SK-N-MC (cell line): ENCODE measurements at places on chromosomes 3 and 15.

DNA sequence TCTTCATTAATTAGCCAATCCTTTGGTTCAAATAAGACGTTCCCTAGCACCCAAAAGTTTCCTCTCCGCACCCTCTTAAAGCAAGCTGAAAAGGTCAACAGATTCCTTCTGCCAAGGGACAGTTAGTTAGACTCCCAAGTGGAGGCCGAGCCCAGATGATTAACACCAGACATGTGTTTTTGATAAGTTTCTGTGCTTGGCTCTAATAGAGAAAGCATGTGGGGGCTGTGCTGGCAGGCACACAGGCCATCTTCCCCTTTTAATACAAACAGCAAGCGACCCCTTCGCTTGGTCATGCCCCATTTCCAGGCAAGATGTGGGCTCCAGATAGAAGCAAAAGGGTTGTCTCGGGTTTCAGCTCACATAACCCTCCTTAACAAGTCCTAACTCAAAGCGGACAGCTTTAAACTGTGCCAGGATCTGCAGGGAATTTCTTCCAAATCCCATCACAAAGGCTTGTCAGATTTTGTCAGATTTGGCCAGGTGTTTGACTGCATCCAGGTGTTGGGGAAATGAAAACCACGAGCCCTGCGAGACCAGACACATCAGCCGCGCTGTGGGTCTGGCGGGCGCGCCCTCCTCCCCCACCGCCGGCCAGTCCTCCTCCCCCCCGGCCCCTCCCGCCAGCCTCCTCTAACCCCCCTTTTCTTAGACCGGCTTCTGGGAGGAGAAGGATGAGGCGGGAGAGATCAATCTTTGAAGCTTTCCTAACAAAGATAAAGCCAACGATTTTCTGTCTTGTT is 3.3 kb downstream of the HES1 start:
- DNase-seq: no peak

DNA sequence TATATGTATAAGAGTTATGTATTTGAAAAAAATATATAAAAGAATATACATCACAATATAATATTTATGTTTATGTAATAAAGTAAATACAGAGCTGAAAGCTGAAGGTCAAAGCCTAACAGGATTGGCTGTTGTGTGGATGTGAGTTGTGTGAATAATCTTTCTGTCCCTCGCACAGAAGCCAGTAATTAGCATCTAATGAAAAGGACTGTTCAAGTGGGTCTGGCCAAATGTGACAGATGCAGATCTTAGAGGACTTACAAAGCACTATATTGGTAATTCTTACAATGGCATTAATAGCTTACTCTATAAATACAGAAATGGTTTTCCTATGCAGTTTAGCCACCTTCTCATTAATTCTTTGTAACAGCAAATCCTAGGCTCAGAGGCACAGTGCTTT is 2.4 kb downstream of the MKRN3 start:
- DNase-seq: no peak

DNA sequence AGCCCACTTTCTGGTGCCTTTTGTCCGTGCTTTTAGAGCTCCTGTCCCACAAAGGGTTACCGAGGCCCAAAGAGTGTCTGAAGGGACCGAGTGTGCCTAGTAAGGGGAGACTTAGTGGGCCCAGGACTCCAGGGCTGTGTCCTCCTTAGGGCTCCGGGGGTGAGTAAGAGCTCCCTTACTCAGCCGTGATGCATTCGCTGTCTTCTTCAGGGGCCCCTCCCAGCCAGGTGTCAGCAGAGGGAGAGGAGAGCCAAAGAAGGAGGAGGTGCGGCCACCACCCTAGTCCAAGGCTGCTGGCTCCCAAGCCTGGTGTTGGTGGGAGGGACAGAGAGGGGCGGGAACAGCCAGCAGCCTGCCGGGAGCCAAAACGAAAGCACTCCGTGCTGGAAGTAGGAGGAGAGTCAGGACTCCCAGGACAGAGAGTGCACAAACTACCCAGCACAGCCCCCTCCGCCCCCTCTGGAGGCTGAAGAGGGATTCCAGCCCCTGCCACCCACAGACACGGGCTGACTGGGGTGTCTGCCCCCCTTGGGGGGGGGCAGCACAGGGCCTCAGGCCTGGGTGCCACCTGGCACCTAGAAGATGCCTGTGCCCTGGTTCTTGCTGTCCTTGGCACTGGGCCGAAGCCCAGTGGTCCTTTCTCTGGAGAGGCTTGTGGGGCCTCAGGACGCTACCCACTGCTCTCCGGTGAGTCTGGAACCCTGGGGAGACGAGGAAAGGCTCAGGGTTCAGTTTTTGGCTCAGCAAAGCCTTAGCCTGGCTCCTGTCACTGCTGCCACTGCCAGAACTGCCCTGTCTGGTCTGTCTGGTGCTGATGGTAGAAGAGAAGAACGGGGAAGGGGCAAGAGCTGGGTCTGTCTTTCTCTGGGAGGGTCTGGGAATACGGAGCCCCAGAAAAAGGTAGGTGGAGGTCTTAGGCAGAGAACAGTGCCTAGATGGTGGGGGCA is at the start of gene IL17RC:
IL17RC (plus strand) TSS at position 365 of the 947 bp plus-strand sequence; CDS start at position 583, 218 bp downstream.
- no peak for DNase-seq

DNA sequence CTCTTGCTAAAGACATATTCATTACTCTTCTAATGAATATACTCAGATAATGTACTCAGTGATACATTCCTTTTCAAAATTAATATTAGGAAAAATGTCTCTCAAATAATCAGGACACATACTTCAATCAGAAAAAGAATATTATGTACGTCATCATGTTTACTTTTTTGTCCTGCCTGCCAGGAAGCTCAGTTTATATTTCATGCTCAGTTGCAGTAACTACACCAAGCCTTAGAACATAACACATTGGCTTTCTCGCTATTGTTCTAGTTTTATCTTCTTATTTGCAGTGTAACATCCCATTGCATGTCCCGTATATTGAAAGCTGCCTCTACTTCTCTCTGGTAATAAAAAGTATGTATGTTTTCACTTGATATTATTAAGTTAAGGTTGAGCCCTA is 181.5 kb upstream of the LPP start:
- DNase-seq: no peak

GRCh38 chr3:179688850-179689249 is 36.0 kb downstream of the USP13 start:
- DNase-seq: no peak

DNA sequence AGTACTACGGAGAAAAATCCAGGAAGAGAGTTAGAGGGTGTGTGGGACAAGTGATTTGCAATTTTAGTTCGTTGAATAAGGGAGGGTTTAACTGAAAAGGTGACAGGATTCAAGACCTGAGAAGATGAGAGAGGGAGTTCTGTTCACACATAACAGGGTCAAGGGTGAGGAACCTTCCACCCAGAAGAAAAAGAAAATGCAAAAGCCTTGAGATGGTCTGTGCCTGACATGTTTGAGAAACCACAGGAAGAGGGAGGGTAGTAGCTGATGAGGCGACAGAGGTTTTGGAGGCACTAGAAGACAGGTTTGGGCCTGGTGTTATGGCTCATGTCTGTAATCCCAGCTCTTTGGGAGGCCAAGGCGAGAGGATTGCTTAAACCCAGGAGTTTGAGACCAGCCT is 591 bp upstream of the SLC25A20 start:
- DNase-seq: no peak

- no peak for DNase-seq
These were observed 654 bp downstream of the SUSD5 start for GRCh38 chr3:33217866-33218445.

GRCh38 chr3:193230610-193231009 is 10.4 kb upstream of the PLAAT1 start:
- no peak for DNase-seq

DNA sequence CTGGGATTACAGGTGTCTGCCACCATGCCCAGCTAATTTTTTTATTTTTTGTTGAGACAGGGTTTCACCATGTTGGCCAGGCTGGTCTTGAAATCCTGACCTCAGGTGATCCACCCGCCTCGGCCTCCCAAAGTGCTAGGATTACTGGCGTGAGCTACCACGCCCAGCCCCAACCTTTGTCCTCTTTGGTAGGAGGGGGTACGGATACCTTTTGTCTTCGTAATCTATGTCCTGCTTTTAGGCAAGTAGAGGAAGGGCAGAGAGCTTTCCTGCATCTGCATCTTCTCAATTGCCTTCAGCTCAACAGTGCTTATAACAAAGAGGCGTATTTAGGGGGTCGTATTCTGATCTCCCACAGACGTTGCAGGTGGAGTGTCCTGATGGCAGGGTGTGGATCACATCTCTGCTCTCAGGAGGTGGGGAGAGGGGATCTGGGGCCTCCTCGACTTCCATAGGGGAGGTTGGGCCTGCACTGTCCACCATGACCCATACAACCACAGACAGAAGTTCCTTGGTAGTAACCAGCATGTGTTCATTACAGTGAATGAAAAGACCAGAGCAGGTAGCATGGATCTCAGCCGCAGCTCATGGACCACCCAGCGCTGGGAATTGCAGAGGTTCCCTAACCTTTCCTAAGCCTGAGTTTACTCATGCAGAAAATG is 21.4 kb upstream of the KCTD6 start:
- no peak for DNase-seq

DNA sequence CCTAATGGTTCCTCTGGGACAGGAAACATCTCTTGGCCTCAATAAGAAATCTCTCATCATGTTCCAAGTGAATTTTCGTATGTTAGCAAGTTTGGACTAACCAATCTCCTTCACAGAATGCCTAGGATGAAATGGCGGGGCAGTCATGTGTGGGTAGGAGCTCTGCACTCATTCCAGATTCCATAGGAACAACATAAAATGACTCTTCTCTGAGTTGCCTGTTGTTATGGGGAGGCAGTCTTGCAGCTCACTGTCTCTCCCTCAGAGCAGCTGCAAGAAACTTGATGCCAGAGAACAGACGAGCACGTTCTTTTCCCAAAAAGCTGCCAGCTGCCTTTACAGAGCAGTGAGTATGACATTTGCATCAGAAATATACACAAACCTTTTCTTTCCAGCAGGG is 34.1 kb downstream of the SPATA12 start:
- DNase-seq: no peak

- DNase-seq: no peak
These were observed 67.2 kb downstream of the LSM3 start for GRCh38 chr3:14245822-14246221.

- DNase-seq: no peak
These were observed 2.0 kb upstream of the IL20RB start for GRCh38 chr3:136955813-136956212.

DNA sequence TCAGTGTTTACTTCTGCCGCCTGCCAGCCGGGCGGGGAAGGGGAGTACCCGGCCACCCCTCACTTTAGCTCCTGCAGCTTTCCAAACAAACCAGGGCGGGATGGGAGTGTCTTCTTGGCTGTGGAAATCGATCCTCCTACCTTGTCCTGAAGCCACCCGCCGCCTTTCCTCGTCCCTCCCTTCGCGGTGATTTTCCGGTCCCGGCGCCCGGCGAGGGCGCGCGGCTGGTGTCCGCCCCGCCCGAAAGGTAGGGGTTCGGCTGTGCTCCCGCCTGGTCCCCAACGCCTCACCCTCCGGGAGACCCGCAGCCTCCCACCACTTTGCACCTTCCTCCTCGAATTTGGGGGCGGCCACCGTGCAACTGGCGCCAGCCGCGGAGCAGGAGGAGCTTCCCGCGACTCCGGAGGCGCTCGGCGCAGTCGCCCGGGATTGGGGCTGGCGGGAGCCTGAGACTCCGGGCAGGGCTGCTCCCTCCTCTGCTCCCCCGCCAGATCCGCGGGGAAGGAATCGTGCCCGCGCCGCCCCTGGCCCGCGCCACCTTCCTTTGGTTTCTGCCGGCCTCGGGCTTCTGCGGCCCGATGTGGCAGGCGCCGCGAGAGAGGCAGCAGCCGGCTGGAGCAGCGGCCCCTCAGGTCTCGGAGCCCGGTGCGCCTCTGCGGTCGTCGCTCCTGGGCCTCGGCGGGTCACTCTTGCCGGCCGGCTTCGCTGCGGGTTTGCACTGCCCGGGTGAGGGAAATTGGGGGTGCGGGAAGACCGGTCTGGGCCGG is 30.7 kb upstream of the ST3GAL6 start:
- DNase-seq: no peak

DNA sequence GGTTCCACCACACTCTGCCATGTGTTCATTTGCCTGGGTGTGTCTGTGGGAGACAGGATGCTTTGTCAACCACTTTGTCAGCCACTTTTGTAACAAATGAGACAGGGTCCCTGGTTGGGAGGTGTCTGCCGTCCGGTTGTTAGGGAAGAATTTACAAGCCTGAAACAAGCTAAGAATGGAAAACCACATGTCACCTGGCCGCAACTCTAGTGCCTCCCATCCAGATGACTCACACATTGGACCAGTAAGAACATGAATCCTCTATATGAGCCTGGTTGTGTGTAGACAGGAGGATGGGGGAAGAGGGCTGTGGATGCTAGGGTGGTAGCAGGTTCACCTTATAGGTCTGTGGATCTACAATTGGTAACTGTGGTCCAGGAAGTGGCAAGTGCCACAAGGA is 335.3 kb downstream of the CLSTN2 start:
- no peak for DNase-seq

DNA sequence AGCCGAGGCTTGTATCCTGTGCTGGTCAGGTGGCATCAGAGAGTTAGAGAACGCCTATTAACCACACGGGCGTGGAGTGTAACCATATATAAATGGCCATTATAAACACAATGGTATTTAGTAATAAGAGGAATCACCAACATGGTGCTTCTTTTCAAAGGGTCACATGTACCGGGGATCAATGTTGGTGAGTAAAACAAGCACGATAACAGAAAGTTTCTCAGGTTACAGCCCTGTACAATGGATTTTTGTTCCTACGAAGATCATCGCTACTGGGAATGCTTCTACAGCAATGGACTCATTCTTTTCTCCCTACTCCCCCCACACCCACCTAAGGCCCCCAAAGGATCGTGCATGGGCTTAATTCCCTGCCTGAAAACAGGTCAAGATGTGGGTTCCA is 42.5 kb downstream of the MEIS2 start:
- DNase-seq: no peak

DNA sequence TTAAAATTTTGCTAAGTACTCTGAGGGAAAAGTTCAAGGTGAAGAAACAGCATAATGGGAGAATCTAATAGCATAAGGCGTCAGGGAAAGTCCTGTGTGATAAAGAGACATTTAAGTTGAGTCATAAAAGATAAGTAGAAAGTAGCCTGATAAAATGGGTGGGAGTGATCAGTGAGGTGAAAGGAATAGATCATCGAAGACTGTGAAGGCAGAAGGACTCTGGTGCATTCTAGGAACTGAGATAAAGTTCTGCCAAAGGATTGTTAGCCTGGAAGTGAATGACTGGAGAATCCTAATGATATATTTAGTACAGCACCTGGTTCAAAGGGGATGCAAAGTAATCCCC is 149.9 kb downstream of the CFAP20DC start:
- no peak for DNase-seq

DNA sequence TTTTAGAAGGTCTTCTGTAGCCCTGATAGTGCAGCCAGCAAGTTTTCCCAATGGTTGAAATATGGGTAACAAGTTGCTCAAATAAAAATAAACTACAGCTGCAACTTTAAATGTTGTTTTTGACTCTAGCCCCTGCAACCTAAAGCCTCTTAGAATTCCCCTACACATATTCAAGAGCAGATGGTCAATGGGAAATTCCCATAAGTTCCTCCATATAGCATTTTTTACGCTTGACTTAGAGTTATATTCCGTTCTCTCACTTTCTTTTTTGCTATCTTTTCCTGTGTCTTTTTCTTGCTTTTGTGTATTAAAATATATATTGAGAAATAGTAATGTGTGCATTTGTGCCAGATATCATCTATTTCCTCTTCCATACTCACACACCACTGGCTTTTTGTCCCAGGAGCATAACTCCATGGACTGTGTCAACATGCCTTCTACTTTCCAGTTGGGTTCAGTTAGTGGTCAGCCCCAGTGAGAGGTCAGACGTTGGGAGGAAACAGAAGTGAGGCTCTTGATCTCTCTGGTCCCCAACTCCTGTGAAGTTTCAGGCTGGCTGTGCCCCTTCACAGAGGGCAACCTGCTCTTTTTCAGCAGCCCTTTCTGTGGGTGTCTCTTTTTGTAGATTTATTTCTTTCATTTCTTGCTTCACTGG is 63.3 kb upstream of the TP63 start:
- no peak for DNase-seq
